ENCODE measurements at places on chromosomes 7 and 10.

GRCh38 chr10:115417585-115418265 is 324.6 kb downstream of the ATRNL1 start:
- no peak for DNase-seq

GRCh38 chr10:78575400-78575799 is 493.4 kb upstream of the ZMIZ1 start:
- no peak for DNase-seq

GRCh38 chr10:84626397-84627087 is 298.2 kb downstream of the CCSER2 start:
- DNase-seq = no peak

DNA sequence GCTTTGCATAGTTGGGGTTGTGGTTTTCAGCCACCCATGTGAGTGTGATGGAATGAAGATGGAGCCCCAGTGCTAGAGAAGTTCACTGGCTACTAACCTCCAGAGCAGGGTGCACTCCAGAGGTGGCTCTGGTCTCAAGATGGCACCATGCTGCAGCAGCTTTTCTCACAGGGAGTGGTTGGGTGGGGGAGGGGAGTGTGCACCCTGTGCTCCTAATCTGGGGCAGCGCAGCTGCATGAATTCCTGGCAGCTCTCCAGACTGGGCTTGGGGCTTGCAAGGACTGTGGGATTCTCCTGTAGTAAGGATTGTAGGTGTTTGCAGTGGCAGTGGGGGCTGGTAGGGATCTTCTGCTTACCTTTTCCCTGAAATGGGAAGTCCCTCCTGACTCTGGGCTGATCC is 23.7 kb downstream of the PHTF2 start:
- no peak for DNase-seq

- no peak for DNase-seq
These were observed 777.3 kb downstream of the CCSER2 start for GRCh38 chr10:85105614-85106255.

GRCh38 chr10:42754155-42755027 is 28.2 kb upstream of the BMS1 start:
- peak; percentile 7 for DNase-seq

GRCh38 chr7:102004229-102004628 is 186.8 kb downstream of the CUX1 start:
- DNase-seq = no peak

GRCh38 chr10:116699049-116699448 is 43.3 kb downstream of the HSPA12A start:
- DNase-seq = no peak

DNA sequence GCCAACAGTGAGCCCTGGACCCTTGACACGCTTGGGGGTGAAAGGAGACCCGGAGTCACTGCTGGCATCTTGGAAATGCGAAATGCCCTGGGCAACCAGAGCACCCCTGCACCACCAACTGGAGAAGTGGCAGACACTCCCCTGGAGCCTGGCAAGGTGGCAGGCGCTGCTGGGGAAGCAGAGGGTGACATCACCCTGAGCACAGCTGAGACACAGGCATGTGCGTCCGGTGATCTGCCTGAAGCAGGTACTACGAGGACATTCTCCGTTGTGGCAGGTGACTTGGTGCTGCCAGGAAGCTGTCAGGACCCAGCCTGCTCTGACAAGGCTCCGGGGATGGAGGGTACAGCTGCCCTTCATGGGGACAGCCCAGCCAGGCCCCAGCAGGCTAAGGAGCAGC is 98.5 kb downstream of the TACC2 start:
- no peak for DNase-seq

GRCh38 chr10:82150123-82150900 is 275.3 kb downstream of the NRG3 start:
- no peak for DNase-seq

DNA sequence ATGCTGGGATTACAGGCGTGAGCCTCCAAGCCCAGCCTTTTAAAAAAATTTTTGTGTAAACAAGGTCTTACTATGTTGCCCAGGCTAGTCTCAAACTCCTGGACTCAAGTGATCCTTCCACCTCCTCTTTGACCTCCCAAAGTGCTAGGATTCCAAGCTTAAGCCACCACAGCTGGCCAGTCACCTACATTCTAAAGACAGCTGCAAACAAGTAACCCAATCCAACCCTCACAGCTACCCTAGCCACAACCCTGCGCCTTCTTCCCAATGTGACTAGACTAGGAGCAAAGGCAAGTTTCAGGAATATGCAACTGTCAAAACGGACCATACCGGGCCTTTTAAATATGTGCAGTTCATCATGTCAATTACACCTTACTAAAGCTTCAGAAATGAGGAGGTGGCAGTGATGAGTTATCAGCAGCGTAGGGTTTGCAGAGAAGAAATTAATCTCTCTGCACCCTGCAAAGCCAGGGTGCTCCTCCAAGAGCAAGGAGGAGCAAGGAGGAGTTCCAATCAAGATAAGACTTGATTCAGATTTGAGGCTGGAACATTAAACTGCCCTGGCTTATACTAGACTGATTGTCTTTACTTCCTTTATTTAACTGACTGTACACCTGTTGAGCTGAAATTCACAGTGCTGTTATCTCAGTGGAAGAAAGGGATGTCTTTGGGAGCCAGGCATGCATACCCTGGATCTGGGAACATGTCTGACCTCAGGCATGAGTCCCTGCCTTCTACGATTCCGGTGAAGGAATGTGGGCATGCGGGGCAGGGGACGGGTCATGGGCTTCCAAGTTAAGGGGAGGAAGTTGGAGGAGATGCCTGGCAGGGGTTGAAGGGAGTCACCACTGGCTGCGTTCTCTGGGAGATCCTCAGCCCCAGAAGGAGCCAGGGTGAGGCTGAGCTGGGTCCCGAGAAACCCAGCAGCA is 15.5 kb upstream of the TMEM120A start:
- DNase-seq = no peak

GRCh38 chr10:12191715-12192114 is 4.0 kb downstream of the NUDT5 start:
- DNase-seq = no peak

DNA sequence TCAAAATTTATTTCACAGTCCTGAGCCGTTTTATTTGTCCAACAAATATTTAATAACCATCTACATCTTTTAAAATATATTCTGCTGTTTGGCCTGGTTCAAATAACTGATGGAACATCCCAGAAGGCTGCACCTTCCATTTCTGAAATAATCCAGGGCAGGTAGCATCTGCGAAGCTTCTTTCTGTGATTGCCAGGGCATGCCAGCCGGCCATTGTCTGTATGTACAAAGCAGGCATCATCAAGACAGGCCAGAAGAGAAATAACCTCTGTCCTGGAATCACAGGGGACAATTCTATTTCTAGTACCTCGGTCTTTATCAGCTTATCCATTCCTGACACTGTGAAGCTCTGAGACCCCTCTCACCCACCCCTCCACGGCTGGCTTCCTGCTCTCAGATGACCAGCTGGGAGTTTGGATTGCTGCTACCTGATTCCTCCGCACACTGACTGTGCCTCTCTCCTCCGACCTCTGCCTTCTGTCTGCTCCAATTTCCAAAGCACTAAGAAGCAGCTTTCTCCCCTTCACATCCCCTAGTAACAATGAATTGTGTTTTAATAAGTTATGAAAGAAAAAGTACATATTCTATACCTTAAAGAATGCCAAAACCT is 8.0 kb downstream of the DGKI start:
- no peak for DNase-seq

DNA sequence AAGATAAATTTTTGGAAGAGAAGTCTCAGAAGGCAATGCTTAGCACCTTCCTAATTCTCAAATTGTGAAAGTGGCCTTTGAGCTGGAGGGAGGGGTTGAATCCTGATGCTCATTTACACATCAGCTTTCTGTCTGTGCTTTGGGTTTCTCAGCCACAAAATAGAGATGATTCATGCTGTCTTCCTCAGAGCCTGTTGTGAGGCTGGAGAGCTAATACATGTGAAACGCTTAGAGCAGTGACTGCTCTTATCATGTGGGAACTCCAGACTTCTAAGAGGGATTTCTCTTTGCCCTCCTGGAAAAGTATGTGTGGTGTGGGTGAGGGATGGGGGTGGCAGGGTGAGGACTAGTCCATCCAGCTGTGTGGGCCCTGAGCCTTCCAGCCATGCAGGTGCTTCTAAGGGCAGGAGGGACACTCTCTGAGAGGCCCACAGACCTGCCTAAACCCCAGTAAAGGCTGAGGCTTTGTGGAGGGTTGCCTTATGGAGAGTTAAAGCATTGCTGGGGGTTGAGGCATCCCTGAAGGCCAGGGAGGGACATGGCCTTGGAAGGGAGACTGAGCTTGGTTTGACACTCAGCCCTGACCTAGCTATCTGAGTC is 4.8 kb upstream of the EVX1 start:
- no peak for DNase-seq

- DNase-seq = no peak
These were observed 32.1 kb downstream of the VSTM4 start for GRCh38 chr10:49083261-49083660.

GRCh38 chr7:46626691-46627310 is 705.7 kb upstream of the IGFBP3 start:
- DNase-seq = no peak

Measured in stimulated activated CD4-positive, alpha-beta T cell treated with anti-CD3 and anti-CD28 coated beads, Interleukin-2, amount 100 ng/mL, for 48 hours (primary cell).